ENCODE measurements at places on chromosomes 5 and 9.

GRCh38 chr5:80346055-80346454, 26.3 kb downstream of the SPZ1 start:
- H3K4me1 ChIP-seq: no peaks in the 10 kb centered on the region
- H3K36me3 ChIP-seq: no peaks in the 10 kb centered on the region
- DNase-seq: peak; percentile 59
- no peak overlapping the region for H3K27ac ChIP-seq

GRCh38 chr5:102815540-102816332, 60.6 kb downstream of the PAM start:
- DNase-seq: no peak
- no peaks in the 10 kb centered on the region for H3K36me3 ChIP-seq
- no peak overlapping the region for H3K4me3 ChIP-seq
- H3K4me1 ChIP-seq: peaks cover 8% of the 10 kb centered on the region

- peaks cover 3% of the 10 kb centered on the region for H3K4me1 ChIP-seq
- peaks cover 5% of the 10 kb centered on the region for H3K27me3 ChIP-seq
- no peak overlapping the region for H3K4me3 ChIP-seq
Observed at GRCh38 chr9:19137282-19137681, 10.0 kb upstream of the PLIN2 start.

GRCh38 chr5:65805089-65805488, 83.1 kb downstream of the NLN start:
- no peak for DNase-seq
- H3K4me3 ChIP-seq: no peak overlapping the region
- peak overlapping the region; percentile 51 for H3K27ac ChIP-seq
- peaks cover 39% of the 10 kb centered on the region for H3K36me3 ChIP-seq

DNA sequence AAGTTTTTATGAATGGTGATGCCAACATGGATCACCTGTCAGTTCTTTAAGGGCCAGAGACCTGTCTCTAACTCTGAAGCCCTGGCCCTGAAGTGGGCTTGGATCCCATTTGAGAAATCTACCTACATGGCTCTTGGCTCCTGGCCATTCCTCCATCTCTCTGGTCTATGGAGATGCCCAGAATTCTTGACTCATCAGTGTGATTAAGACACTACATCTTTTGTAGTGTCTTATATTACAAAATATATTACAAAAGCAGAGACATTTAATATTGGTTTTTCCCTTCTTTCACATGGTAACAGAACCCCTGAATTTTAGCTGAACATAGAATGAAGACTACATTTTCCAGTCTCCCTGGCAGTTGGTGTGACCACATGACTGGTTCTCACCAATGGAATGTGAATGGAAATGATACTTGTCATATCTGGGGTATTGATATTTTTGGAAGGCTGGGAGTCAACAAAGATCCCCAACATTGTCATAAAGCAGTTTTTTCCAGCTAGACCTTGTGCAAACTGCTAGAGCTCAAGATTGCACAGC, 198.3 kb downstream of the SREK1 start:
- peaks cover 21% of the 10 kb centered on the region for H3K27me3 ChIP-seq
- no peak for DNase-seq
- no peak overlapping the region for H3K4me3 ChIP-seq
- H3K36me3 ChIP-seq: no peaks in the 10 kb centered on the region
- H3K4me1 ChIP-seq: no peaks in the 10 kb centered on the region

GRCh38 chr9:129939431-129939830, 103.6 kb downstream of the FNBP1 start:
- H3K4me1 ChIP-seq: peaks cover 51% of the 10 kb centered on the region
- DNase-seq: no peak
- no peak overlapping the region for H3K4me3 ChIP-seq
- H3K36me3 ChIP-seq: peaks cover 43% of the 10 kb centered on the region
- no peaks in the 10 kb centered on the region for H3K27me3 ChIP-seq
- H3K27ac ChIP-seq: peak overlapping the region; percentile 68

- H3K27me3 ChIP-seq: no peaks in the 10 kb centered on the region
- H3K4me3 ChIP-seq: no peak overlapping the region
- DNase-seq: no peak
Observed at GRCh38 chr5:129593525-129593924, 133.4 kb downstream of the ADAMTS19 start.

DNA sequence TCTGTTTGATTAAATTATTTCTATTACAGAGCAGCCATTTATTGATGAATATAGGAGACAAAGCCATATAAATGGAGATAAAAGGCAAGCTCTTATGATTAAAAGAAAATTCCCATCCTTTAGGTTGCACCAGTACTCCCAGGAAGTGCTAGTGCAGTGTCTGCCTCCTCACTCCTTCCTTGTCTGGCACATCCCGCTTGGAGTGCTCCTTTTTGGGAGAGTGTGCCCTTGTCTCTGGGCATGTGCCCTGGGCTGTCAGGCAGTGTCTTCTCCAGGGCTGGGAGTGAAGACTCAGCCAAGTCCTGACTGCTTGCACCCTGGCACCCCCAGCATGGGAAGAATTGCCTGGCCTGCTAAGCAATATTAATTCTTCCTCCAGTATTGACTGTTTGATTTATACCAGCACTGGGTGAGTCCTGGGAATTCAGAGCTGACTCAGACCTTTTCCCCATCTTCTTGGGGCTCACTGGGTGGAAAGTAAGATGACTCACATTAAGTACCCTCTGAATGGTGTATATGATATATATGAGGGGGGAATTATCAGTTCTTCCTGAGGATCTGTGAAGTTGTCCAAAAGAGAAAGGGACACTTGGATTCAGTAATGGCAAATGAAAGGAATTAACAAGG, 62.1 kb downstream of the ZSWIM6 start:
- no peak overlapping the region for H3K4me3 ChIP-seq
- H3K4me1 ChIP-seq: no peaks in the 10 kb centered on the region
- no peak overlapping the region for H3K27ac ChIP-seq
- H3K36me3 ChIP-seq: no peaks in the 10 kb centered on the region
- H3K27me3 ChIP-seq: no peaks in the 10 kb centered on the region
- no peak for DNase-seq

- H3K27me3 ChIP-seq: no peaks in the 10 kb centered on the region
- no peak for DNase-seq
- no peak overlapping the region for H3K4me3 ChIP-seq
- H3K27ac ChIP-seq: no peak overlapping the region
Observed at GRCh38 chr9:16358751-16359150, 511.7 kb downstream of the BNC2 start.

- H3K4me1 ChIP-seq: no peaks in the 10 kb centered on the region
- no peak overlapping the region for H3K27ac ChIP-seq
- no peak overlapping the region for H3K4me3 ChIP-seq
- DNase-seq: no peak
- peaks cover 3% of the 10 kb centered on the region for H3K27me3 ChIP-seq
- no peaks in the 10 kb centered on the region for H3K36me3 ChIP-seq
Observed at GRCh38 chr5:83360573-83360972, 111.0 kb upstream of the VCAN start.

- H3K4me1 ChIP-seq: peaks cover 21% of the 10 kb centered on the region
- no peak within 1 kb of the TSS for H3K27ac ChIP-seq
- peak within 1 kb of the TSS; percentile 72 for H3K4me3 ChIP-seq
Observed at GRCh38 chr9:6645355-6646292, at the start of gene GLDC. TSS of gene GLDC (minus strand) at chr9:6645729. CDS start at chr9:6645499, 230 bp downstream.

GRCh38 chr9:113851873-113852272, 24.2 kb upstream of the ZNF618 start:
- no peak overlapping the region for H3K4me3 ChIP-seq
- H3K36me3 ChIP-seq: no peaks in the 10 kb centered on the region
- H3K27ac ChIP-seq: no peak overlapping the region

DNA sequence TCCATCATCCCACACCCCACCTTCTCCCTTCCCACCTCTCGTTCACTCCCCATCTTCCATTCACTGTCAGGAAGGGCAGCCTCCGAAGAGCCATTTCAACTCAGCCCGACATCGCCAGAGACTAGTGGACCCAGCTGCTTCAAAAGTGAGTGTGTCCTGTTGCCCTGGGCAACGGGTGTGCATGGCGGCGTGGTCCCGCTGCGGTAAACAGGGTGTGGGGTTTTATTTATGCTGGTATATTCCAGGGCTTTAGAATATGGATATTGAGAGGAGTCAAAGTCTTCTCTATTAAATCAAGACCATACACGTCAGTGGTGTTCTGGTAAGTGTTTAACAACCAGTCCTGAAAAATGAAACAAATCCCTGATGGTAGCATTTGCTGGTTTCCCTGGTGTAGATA, 274.5 kb downstream of the MAST4 start:
- DNase-seq: no peak
- H3K27ac ChIP-seq: no peak overlapping the region
- H3K36me3 ChIP-seq: no peaks in the 10 kb centered on the region

DNA sequence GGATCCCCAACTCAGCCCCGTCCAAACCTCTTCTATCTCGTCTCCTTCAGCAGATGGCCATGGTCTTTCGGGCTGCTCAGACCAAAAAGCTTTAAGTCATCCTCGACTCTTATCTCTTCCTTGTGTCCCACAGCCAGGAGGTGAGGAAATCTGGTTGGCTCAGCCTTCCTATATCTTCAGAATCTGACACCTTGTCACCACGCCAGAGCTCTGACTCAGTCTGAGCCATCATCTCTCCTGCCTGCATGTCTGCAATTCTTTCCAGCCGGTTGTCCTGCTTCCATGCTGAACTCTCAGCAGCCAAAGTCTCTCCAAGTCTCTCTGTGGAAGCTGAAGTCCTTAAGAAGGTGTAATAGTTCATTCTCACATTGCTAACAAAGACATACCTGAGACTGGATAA, 419.3 kb upstream of the ADAMTS16 start:
- H3K36me3 ChIP-seq: no peaks in the 10 kb centered on the region
- no peak for DNase-seq
- H3K27me3 ChIP-seq: no peaks in the 10 kb centered on the region
- no peaks in the 10 kb centered on the region for H3K4me1 ChIP-seq
- no peak overlapping the region for H3K27ac ChIP-seq

DNA sequence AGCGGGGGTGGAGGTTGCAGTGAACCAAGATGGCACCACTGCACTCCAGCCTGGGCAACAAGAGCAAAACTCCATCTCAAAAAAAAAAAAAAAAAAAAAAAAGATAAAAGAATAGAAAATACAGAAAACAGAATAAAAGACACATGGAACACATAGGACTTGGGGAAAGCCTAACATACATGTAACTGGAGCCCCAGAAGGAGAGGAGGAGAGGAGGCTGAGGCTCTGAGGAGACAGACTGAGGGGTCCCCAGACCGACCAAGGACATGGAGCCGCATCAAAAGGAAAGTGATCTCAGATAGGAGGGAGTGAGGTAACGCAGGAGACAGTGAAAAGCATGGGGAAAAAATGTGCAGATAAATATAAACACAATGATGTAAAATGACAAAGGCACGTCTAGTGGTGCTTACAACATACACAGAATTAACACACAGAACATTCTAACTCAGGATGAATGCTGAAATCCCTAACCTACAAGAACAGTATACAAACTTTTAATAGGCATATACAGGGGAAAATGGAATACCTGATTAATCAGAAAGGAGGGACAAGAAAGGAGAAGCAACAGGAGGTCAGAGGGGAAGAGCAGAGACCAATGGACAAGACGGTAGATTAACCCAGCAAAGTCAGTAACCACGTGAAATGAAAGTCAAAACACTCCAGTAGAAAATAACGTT, 65.2 kb upstream of the UBAC1 start:
- H3K4me1 ChIP-seq: no peaks in the 10 kb centered on the region
- H3K27me3 ChIP-seq: no peaks in the 10 kb centered on the region
- H3K27ac ChIP-seq: no peak overlapping the region

GRCh38 chr5:179415291-179416060, 70.2 kb upstream of the ADAMTS2 start:
- no peaks in the 10 kb centered on the region for H3K27me3 ChIP-seq
- H3K4me3 ChIP-seq: no peak overlapping the region
- DNase-seq: no peak
- H3K27ac ChIP-seq: no peak overlapping the region
- H3K4me1 ChIP-seq: no peaks in the 10 kb centered on the region

DNA sequence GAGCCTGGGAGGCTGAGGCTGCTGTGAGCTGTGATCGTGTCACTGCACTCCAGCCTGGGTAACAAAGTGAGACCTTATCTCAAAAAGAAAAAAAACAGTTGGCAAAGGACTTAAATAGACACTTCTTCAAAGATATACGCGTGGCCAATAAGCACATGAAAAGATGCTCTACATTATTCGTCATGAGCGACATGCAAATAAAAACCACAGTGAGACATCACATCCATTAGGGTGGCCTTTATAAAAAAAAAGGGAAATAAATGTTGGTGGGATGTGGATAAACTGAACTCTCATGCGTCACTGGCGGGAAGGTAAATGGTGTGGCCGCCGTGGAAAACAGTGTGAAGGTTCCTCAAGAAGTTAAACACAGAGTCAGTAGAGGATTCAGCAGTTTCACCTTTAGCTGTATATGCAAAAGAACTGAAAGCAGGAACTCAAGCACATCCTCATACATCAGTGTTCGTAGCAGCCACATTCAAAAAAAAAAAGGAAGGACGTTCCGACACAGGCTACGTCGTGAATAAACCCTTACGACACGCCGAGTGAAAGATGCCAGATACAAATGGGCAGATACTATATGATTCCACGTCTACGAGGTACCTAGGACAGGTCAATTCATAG, 24.5 kb upstream of the NRARP start:
- peak overlapping the region; percentile 83 for H3K27ac ChIP-seq
- peaks cover 23% of the 10 kb centered on the region for H3K4me1 ChIP-seq
- no peak for DNase-seq
- peaks cover 12% of the 10 kb centered on the region for H3K27me3 ChIP-seq

- DNase-seq: no peak
- H3K27ac ChIP-seq: no peak overlapping the region
- H3K4me1 ChIP-seq: no peaks in the 10 kb centered on the region
- H3K36me3 ChIP-seq: no peaks in the 10 kb centered on the region
Observed at GRCh38 chr5:17929171-17929570, 294.9 kb downstream of the TAF11L14 start.

GRCh38 chr5:154506049-154506715, 28.2 kb upstream of the HAND1 start:
- H3K27me3 ChIP-seq: peaks cover 48% of the 10 kb centered on the region
- no peaks in the 10 kb centered on the region for H3K36me3 ChIP-seq
- no peak for DNase-seq
- peaks cover 3% of the 10 kb centered on the region for H3K4me1 ChIP-seq
- no peak overlapping the region for H3K4me3 ChIP-seq
- H3K27ac ChIP-seq: no peak overlapping the region

DNA sequence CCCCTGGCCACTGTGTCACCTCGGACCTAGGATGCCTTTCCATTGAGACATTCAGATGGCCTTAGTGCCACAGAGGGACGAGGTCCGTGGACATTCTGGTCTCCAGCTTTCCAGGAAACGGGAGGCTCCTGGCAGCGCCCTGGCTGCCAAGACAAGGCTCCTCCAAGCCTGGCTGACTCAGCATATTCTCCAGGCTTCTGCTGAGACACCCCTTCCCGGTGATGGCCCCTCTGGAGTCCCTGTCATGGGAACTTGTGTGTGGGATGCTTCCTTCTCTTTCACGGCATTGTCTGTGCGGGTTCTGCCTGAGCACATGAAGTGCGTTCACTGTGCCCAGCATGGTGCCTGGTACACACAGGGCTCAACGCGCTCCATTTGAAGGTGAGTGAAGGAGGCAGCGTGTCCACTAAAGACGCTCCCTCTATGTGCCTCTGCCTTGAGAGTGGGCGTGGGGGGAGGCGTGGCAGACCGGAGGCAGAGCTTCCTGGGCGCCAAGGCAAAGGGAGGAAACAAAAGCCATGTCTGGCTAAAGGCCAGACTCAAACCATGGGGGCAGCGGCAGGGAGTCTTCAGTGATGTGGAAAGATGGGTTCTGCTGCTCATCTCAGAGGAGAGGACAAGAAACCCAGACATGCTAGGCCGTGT, 46.4 kb upstream of the PRRC2B start:
- H3K36me3 ChIP-seq: no peaks in the 10 kb centered on the region
- DNase-seq: no peak
- H3K27ac ChIP-seq: no peak overlapping the region

- no peaks in the 10 kb centered on the region for H3K4me1 ChIP-seq
- H3K27ac ChIP-seq: no peak overlapping the region
- no peak overlapping the region for H3K4me3 ChIP-seq
- no peaks in the 10 kb centered on the region for H3K36me3 ChIP-seq
- DNase-seq: no peak
Observed at GRCh38 chr9:91452844-91453243, 29.2 kb upstream of the NFIL3 start.

GRCh38 chr9:101047848-101048397, 19.4 kb downstream of the PLPPR1 start:
- no peak overlapping the region for H3K27ac ChIP-seq
- no peaks in the 10 kb centered on the region for H3K4me1 ChIP-seq

All from activated naive CD4-positive, alpha-beta T cell treated with anti-CD3 and anti-CD28 coated beads, Interleukin-2, amount 10 ng/mL, durations not matched to agents 7 days and 5 days (primary cell).